Fibroblast of the conjunctiva (primary cell): ENCODE measurements at places on chromosomes 1 and 21.

GRCh38 chr21:25898671-25899070 lies 163.9 kb downstream of the GABPA start:
- no peak for DNase-seq

DNA sequence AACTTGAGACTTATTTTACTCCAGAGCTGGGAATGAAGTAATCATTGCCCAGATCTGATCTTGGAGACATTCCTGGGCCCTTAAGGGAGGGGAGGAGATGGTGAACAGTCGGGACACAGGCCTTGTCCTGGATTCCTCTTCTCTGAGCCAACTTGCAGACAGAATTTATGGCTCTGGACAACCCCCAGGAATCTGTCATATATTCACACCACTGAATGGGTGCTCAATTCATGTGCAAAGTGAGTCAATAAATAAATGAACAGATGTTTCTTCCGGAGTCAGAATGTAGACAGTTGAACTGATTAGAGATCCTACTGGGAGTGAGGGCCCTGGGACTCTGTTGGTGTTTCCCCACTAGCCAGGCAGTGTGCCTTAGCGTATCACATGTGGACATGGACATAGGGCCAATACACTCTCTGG lies 2.6 kb downstream of the TUFT1 start:
- DNase-seq, result no peak

GRCh38 chr1:54200519-54200997 lies 591 bp downstream of the MRPL37 start:
- DNase-seq, result no peak

DNA sequence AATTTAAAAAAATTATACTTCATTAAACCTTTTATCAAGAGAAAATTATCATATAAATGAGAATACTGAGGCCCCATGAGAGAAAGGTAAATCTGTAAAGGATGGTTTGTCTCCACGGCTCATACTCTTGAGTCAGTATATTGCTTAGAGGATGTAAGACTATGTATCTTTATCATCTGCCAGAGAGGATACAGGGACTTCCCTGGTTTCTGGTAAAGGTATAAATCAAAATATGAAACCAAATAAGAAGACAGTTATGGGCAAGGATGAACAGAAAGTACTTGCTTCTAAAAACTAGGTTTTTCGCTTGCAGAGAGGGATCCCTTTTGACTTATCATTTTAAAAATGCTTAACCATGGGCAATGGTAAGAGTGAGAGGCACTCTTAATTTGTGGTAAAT lies 112.4 kb downstream of the POU2F1 start:
- DNase-seq, result no peak

DNA sequence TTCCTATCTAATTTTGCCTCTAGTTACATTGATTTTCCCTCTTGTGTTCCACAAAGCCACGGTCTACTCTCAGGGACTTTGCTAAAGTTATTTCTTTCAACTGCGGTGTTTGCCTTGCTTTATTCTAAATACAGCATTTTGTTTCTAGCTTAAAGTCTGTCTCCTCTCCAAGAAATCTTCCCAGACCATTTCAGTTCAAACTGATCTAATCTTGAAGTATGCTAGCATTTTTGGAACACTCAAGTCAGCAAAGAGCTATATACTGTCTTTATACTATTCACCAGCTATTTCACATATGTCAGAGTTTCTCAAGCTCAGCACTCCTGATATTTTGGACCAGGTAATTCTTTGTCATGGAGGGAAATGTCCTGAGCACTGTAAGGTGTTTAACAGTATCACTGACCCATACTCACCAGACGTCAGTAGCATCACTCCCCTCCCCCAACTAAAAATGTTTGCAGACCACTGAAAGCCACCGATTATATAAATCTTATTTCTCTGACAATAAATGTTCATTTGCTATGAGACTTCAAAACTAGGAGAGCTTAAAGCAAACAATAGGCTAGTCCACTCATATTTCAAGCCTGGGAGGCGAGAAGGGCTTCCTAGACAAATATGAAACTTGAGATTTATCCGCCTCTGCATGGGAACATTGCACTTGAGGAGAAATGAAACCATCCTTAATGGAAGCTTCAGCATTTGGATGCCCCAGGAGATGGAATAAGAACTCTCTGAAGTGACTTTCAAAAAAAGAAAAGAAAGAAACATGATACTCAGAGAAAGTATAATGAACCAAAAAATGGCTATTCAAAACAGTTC lies 81.1 kb downstream of the KIAA0319L start:
- no peak for DNase-seq

DNA sequence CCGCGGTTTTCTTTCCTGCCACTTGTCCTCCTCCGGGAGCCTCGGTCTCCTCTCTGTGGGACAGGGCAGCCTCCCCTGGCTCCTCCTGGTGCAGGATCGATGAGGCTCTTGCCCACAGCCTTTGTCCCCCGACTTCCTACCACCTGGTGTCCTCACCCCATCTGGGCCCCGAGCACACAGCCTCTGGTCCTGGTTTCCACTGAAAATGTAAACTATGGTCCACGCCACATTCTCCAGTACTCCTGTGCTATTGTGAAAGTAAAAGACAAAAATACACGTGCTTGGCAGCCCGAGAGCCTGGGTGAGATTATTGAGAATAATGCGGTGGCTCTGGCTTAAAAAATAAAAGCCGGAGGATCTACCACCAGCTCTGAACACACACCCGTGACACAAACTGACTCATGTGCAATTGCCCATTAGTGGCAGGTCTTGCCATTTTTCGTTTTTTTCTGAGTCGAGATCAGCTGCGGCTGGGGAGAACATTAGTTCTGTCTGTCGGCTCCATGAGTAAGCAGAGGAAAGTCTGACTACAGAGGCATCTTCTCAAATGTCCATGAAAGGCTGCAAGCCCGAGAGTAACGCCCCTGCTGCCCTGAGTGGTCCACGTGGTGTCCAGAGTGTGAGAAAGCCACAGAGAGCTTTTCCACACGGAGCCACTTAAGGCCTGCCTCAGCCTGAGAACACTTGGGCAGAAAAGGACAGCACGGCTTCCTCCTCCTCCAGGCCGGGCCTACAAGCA lies 5.7 kb upstream of the COL6A2 start:
- DNase-seq, result peak; percentile 85

DNA sequence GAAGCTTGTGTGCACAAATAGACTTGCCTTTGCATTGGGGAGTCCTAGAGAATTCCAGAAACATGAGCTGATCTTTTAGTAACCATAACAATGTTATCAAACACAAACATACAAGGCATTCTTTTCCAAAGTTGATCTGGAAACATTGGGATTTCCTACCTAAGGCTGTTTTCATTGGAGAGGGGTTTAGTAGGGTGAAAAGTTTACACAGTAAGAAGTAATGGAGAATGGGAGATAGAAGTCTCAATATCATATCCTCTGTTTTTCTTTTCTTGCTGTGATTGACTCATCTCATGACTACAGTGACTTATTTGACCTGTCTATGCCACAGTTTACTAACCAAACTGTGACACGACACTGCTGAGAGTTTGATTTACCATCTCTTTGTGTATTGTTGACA lies 65.6 kb upstream of the PLA2G4A start:
- DNase-seq, result no peak

DNA sequence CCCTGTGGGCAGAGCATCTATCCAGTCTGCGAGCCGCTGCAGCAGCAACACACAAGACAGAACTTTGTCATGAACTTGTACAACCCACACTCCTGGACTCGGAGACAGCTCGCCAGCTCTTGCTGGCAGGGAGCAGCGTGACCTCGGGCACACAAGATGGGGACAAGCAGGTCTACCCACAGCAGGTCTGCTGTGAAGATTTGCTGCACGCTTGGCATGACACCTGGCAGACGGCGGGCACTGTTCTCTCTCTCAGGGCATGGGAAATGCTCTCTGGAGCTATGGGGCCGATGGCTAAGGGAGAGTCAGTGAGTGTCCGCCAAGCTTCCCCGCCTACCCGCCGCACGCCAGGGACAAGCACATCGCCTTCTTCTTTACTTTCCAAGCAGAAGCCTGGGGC lies 90.0 kb downstream of the STUM start:
- no peak for DNase-seq

DNA sequence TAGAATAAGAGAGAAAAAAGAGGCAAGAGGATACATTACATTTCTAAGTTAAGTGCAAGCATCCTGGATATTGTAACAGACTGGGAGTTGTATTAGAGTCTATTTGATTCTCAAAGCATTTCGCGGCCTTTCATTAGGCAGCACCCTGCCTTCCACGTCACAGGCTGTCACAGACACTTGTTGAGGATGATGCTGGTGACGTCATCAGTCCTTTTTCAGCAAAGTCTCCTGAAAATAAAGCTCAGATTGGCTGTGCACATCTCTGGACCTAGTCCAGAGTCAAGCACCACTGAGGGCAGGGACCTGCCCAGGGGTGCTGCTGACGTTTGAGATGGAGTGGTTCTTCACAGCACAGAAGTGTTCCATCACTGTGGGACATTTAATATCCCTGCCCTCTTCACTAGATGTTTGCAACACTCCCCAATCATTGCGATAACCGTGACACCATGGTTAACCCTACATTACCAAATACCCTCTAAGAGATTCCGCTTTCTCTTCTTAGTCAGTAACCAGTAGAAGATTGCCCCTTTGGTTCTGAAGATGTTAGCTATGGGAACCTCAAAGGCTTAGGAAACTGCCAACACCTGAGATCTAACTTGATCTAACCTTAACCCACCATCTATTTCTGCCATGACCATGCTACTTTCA lies 72.7 kb upstream of the F3 start:
- no peak for DNase-seq

- DNase-seq, result no peak
Measured at GRCh38 chr1:22749503-22749902, 38.9 kb downstream of the EPHB2 start.

GRCh38 chr1:246769306-246769705 lies 45.1 kb downstream of the SCCPDH start:
- peak; percentile 91 for DNase-seq

DNA sequence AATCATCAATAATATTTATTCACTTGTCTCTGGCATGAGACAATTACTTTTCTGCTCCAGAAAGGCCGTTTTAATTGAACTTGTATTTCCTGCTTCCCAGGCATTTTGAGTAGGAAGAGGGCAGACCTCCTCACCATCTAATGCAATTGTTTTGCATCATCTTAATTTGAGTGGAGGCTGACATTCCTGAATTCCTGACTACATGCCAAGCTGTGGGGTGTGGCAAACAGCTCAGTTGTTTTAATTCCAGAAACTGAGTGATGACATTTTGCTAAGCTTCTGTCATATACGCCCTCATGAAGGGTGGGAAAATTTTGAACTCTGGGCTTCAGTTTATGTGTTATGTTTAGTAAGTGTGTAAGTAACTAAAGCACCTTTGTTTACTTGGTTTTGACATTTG lies 125.4 kb upstream of the USP25 start:
- DNase-seq, result peak; percentile 46

GRCh38 chr1:208552928-208553327 lies 308.7 kb upstream of the PLXNA2 start:
- DNase-seq, result no peak

DNA sequence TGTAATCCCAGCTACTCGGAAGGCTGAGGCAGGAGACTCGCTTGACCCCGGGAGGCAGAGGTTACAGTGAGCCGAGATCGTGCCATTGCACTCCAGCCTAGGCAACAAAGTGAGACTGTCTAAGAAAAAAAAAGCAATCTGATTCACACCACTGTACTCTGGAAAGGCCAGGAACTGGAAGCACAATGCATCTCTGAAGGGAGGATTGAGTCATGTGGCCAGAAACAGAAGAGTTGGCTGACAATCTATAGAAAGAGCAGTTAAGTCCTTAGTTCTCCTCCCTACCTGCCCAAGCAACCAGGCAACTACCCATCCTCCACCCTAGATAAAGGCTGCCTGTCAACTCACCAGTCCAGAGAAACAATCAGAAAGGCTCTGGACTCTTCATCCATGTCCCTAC lies 45.9 kb downstream of the PIK3R3 start:
- no peak for DNase-seq

DNA sequence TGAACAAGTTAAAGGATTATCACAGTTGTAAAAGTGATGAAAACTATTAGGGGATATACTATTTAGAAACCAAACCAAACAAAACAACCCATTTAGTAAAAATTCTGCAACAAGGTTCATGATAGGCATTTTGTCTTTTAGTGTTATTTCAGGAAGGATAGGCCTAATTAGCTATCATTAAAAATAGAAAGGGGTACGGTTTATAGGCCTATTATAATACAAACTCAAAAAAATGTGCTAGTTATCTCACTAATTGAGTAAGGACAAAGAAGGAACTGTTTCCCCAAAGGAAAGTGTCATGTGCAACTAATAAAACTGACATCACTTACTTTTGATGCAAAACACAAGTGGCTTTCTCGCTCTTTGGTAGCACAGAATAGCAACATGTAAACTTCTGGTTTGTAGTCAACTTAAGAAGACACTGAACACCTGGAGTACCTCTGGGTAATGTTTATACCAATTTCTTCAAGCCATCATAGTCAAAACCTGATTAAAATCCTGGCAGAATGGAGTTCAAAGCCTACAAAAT lies 28.5 kb downstream of the SLC16A1 start:
- no peak for DNase-seq

DNA sequence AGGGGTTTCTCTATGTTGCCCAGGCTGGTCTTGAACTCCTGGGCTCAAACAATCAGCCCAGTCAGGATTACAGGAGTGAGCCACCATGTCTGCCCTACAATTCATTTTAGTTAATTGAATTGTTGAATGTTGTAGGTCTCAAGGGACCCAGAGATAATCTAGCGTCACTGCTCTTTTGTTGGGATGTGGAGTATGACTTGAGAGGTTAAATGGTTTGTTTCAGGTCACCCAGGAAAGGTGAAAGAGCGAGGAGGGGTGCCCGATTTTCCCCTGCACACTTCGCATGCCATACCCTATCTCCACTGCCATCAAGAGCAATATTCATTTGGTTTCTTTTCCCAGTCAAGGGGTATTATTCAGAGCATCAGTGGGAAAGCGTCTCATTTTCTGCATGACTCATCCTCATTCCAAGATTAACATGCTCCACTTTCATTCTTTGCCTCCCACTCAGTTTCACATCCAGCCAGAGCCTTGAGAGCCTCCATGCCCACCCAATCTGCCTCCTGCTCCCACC lies 13.1 kb upstream of the SLC30A1 start:
- DNase-seq, result no peak

DNA sequence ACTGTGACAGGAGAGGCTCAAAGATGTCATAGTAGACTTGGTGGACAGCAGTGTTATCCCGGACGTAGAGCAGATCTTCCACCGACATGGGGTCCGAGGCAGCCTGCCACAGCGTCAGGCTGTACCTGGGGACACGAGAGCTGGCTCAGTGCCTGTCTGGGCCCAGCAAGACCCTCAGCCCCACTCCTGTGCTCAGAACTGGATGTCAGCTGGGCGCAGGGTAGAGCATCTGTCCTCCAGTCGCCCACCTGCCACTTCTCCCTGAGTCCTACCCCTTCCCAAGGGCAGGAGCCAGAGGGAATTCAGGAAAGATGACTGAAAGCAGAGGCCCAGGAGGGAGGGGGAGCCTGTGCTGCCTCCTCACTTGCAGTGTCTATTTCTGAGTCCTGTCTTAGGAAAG lies 11.7 kb downstream of the FAM151A start:
- DNase-seq, result no peak
